ENCODE measurements at places on chromosomes 16 and 17.

DNA sequence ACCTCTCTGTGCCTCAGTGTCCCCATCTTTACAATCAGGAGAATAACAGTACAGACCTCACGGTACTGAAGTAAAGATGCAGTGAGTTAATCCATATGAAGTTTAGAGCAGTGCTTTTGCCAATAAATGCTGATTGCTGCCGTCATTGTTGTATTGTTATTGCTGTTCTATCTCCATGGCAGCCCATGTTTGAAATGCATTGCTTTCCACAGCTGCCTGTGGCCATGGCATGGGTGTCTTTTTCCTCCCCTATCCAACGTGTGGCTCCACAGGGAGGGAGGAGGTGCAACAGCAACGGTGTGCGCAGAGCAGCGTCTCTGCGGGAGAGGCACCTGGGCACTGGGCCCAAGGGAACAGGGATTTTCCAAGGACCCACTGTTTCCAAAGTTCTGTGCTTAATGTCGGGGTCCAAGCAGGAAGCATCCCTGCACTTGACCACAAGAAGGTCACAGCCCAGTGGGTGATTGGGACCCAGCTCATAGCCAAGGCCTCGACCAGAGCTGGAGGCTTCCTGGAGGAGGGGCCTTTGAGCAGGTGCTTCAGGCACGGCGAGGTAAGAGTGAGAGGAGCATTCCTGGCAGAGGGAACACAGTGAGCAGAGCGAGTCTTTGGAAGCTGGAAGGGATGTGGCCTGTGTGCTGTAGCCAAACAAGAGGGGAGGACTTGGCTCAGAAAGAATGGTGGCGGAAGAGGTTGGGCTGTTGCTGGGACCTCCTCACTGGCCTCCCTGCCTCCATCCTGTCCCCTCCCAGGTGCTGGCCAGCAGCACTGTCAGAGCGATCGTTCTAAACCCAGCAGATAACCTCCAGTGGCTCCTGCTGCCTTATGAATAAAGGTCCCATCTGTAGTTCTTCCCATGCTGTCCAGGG lies 3.9 kb downstream of the RAI1 start:
- no peak for DNase-seq

DNA sequence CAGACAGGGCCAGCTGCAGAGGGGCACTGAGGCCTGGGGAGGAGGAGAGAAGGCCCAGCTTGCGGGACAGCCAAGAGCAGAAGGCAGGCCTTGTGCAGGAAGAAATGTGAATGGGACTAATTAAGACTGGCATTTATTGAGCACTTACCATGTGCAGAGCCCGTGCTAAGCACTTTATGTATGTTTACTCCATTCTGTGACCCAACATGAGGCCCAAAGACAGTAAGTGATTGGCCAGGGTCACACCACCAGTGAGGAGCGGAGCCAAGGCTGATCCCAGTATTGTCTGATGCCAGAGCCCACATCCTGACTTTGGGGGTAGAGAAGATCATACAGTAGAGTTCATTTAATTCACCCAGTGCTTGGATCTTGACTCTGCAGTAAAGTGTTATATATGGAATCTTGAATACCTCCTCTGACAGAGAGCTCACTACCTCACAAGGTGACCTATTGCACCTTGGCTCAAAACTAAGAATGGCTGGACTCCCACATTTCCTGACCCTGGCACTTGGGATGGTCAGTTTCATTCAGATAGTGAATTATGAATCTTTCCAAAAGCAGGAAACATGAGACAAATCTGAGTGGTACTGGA lies 13.6 kb downstream of the KATNB1 start:
- no peak for DNase-seq

GRCh38 chr16:610513-611381 lies 20.0 kb upstream of the WFIKKN1 start:
- DNase-seq = no peak

DNA sequence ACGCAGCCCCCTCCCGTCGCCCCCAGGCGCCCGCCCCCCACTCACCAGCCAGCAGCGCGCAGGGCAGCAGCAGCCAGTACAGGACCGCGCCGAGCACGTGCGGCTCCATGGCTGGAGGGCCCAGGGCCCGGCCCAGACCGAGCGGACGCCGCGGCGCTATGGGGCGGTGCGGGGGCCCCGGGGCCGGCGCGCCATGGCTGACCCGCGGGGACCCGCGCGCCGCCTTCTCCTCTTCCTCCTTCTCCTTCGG lies 239 bp downstream of the PIEZO1 start:
- no peak for DNase-seq

DNA sequence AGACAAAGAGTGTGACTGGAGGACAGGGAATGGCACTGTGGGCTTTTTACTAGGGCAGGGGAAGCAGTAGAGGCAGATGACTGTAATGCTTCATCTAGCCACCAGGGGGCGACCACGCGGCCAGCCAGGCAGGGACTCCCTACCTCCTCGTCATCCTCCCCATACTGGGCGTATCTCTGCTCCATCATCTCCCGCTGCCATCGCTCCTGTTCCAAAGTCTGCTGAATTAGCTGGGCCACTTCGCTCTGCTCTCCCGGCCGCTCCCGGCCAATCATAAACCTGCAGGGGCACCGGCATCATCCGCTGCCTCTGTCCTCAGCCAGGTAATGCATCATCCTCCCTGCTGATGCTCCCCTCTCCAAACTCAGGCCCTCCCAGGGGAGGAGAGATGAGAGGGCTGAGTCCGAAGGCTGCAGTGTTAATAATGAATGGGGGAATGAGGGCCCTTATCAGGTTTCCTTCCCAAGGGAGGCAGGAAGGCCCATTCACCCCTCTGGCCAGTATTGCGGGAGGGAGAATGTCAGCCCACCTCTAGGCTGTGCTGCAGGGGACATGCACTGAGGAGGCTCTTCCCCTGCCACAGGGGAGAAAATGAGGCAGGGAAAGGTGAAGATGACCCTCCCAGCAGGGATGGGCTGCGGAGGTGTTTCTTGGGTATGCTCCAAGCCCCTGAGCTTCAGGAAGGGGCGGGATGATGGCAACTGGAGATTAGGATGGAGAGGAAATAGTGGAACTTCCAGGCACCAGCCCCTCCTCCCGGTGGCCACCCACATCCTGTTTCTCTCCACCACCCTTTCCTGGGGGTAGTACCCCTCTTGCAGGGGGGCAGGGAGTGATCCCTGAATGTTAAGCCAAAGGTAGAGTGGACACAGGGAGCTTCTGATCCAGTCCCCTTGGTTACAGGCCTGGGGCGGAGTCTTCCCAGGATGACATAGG lies 10.3 kb upstream of the SAMD14 start:
- DNase-seq = peak; percentile 62

GRCh38 chr17:58004060-58004459 lies 3.0 kb downstream of the SRSF1 start:
- DNase-seq = no peak

- no peak for DNase-seq
Measured at GRCh38 chr17:5705081-5705875, 121.0 kb upstream of the NLRP1 start.

- DNase-seq = no peak
Measured at GRCh38 chr16:29011112-29011511, 26.3 kb downstream of the LAT start.

DNA sequence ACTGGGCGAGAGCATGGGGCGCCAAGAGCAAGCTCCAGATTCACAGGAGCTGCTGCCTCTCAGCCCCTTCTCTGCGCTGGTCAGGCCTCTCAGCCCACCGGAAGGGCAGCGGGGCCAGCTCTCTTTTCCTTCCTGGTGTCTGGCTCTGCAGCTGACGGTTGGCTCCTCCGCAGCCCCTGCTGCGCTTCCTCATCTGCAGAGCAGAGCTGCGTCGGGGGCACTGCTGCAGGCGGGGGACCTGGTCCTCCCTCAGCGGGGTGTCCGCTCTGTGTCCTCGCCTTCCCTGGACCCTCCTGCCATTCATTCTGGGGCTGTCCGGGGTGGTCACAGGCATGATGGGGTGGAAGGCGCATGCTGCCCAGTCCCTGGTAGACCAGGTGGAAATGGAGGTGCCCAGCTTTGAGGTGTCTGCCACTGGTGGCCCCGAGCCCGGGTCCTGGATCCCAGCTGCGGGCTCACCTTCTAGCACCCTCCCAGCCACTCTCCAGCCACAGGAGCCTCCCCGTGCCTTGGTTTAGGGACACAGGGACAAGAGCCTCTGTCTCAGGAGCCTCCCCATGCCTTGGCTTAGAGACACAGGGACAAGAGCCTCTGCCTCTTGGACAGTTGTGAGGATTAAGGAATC lies 84.8 kb downstream of the IRF8 start:
- no peak for DNase-seq

DNA sequence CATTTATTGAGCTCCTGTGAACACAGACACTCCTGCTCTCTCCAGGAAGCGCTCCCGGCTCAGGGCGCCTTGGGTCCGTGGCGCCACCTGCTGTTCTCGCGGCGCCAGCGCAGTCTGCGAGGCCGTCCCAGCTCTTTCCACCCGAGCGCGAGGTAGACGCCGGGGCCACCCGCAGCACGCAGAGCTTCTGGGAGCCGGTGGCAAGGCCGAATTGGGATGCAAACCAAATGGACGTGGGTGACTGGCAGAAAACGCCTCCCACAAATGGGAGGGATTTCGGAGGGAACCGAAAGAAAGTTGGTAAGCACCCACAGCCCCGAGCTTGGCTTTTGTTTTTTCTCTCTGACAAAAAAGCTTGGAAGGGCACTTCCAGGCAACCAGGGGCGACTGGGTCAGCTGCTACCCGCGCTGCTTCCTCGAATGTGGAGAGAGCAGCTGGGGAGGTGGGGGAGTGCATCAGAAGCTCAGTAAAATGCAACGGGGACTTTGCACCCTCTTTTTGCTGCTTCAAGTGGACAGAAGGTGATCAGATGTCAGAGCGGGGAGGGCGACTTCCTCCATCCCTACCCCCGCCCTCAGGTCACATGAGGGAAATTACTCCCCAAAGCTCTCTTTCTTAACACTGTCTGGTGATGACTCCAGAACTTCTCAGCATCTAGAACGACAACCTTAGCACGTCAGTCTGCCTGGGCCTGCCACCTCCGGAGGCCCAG lies 13.5 kb upstream of the N4BP1 start:
- DNase-seq = peak; percentile 71

DNA sequence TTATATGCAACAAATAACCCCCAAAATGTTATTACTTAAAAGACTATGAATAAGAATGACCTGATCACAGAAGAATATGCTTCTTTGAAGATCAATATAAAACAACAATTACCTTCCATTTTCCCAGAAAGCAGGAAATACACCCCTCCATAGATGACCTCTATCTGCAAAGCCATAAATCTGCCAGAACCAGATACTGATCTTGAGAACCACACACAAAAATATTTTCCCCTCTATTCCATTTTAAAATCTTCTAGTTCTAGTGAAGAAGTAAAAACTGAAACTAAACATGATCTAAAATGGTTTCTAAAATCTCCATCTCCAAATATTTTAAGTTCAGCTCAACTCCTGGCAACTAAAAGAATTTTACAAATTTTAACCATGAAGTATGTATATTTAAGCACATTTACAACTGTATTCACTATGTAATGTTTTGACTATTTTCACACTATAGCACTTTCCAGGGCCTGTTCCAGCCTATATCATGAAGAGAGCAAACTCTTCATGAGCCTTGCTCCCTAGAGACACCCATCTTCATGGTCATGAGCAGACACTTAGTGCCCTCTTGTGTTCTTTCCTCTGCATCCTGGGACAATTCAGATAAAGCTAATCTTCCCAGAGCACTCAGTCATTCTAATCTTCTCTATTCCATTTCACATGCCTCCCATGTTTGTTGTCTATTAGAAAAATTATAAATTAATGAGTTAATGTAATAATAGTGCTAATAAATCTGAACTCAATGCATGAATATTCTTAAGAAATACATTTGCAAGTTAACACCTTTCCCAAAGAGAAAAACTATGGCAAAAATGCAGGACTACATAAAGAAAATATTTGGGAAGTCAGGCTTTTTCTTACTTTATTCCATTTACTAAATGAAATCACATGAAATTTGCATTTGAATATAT lies 87.0 kb downstream of the HELZ start:
- no peak for DNase-seq

GRCh38 chr16:89921702-89922476 lies 1.3 kb upstream of the TUBB3 start:
- no peak for DNase-seq

GRCh38 chr17:6279659-6280058 lies 155.3 kb downstream of the AIPL1 start:
- no peak for DNase-seq

DNA sequence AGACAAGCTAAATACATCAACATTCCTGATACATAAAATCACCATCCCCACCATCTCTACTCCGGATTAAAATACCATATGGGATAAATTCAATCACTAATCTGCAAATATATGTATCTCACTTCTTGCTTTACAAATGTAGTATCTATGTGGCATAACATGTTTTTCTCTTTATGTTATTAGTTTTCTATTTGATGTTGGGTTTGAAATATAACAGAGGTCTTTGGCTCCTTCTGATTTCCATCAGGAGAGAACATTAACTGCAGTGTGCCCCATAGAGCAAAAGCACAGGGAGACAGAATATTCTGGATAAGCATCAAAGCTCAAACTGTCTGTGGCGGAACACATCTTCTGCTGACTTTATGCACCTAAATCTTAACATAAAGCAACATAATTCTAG lies 547.2 kb upstream of the CDH8 start:
- DNase-seq = no peak

DNA sequence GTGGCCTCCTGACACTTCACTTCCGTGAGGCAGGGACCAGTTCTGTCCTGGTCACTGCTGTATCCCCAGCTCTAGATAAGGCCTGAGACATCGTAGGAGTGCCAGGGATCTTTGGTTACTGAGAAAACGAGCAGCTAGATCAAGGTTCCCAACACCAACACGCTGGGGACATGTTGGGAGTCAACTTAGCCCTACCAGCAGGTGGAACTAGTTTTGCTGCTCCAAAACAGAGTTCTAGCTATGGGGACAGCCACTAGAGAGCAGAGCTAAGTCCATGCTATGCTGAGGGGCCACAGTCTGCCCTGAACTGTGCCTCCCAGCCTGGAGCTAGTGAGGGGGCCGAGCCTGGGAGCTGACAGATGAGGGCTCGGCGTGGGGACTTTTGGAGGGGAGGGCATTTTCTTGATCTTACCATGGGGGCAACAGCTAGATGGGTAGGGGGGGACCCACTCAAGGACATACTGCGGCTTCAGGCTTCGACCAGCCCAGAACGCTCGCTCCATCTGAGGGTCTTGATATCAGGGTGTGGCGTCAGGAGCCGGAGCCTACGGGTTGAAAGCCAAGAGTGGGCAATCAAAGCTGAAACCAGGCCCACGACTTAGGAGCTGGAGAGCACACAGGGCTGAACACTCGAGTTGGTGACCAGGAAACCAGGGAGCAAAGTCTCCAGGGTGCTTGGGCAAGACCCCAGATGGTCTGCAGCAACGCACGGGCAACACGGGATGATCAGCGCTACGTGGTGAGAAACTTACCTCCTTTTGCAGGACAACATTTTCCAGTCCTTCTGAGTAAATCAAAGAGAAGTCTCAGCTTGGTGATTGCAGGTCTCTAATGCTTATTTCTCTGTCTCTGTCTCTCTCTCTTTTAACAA lies 13.4 kb downstream of the SNX20 start:
- DNase-seq = no peak

- no peak for DNase-seq
Measured at GRCh38 chr17:55585629-55586028, 74.4 kb upstream of the SMIM36 start.

Data from stimulated activated CD4-positive, alpha-beta T cell treated with anti-CD3 and anti-CD28 coated beads, TNF-alpha, amount 100 ng/mL, for 24 hours (primary cell).